Kidney (tissue), 22 donors: ENCODE measurements at places on chromosomes 4 and X. TPM values are rescaled to one million over a fixed set of nuclear protein-coding genes. Genes with fewer than 3 reads are reported as not detected.

- peak; percentile 21 for DNase-seq
Observed at GRCh38 chr4:93199492-93199891, 629.1 kb upstream of the ATOH1 start.

DNA sequence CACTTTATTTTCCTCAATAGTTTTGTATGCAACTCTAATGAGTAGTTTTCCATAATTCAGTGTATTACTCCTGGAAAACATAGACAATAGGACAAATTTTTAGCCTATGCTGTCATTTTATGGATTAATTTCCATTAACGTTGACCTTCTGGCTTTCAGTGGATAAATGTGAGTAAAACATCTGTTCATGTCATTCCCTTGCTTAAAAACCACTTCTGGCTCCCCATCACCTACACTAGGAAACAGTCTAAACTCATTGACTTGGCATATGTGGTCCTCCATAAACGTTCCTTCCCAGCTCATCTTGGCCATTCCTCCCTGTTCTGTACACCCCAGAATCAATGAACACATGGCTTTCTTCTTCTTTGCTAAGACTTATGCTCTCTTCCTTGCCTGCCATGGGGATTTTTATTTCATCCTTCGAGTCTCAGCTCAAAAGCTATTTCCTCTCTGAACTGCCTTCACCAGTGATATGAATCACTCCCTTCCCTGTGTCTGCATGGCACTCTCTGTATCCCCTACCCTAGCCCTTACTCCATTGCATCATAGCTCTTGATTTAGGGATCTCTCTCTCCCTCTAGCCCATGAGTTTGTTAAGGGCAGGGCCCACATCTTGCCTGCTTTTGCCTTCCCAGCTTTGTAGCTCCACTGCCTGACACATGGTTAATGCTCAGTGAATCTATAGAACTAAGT lies 34.8 kb downstream of the DOCK11 start:
- DNase-seq: no peak

DNA sequence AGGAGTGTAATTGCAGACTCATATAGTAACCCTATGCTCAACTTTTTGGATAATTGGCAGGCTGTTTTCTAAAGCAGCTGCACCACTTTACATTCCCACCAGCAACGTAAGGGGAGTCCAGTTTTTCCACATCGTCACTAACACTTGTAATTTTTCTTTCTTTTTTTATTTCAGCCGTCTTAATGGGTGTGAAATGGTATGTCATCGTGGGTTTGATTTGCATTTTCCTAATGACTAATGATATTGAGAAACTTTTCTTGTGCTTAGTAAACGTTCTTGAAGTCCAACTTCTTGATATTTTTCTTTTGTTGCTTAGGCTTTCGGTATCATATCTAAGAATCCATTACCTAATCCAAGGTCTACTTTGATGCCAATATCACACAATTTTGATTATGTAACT lies 95.3 kb upstream of the IL1RAPL1 start:
- no peak for DNase-seq

- DNase-seq: no peak
Observed at GRCh38 chrX:17440258-17440657, 65.3 kb downstream of the NHS start.

GRCh38 chr4:8305851-8306471 lies 36.4 kb downstream of the HTRA3 start:
- no peak for DNase-seq

GRCh38 chr4:113077575-113077974 lies 28.1 kb downstream of the ANK2 start:
- DNase-seq: no peak

Gene EMD
- 79.6 TPM for total RNA-seq

Gene PHKA1
- total RNA-seq: 3.4 TPM

Gene NOX1
- total RNA-seq: not detected
